ENCODE measurements at places on chromosomes 3 and 15.

GRCh38 chr3:45224824-45225464, 1.1 kb downstream of the TMEM158 start:
- no peak for DNase-seq

GRCh38 chr3:48013288-48013980, 2.8 kb downstream of the MAP4 start:
- no peak for DNase-seq

- peak; percentile 45 for DNase-seq
These were observed 31.8 kb upstream of the MYZAP start for GRCh38 chr15:57559875-57560274.

GRCh38 chr15:79007066-79007465, 62.2 kb upstream of the CTSH start:
- no peak for DNase-seq

- no peak for DNase-seq
These were observed 8.3 kb downstream of the PSTPIP1 start for GRCh38 chr15:77002954-77003912.

DNA sequence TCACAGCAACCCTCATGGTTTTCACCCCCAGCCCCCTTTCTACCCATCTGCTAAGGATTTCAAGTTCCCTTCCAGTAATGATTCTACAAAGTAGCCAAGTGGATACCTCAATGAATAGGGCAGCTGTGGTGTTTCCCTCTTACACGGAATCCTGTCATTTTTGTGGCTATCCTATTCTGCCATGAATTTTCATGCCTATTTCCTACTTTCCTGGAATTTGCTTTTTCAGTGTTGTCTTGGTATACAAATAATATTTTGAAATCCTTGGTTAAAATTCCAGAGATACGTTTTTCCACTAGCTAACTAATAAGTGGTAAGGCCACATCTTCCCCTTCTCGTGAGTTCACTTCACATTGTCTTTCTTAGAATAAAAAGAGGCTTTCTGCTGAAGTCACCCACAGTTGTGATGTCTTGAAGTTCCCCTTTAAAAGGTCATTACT, 7.5 kb downstream of the ADPRH start:
- no peak for DNase-seq

DNA sequence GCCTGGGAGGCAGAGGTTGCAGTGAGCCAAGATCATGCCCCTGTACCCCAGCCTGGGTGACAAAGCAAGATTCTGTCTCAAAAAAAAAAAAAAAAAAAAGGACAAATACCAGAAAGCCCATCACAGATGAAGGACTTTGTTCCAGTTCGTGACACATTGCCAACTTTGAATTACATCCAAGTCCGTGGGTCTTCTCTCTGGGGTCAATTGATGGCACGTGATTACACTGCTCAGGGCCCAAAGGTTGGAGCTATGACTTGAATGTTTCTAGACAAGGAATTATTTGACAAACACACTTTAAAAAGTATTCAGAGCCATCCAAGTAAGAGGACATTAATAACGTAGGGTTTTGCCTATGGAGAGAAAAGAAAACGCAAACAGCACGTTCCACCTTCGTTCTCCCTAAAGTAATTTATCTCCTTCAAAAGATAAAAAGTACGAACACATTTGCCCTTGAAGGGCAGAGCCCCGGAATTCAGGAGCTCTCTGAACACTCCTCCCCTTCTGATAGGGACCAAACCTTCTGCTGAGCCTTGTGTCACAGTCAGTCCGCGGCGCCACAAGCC, 31.3 kb upstream of the ST3GAL6 start:
- DNase-seq: no peak

DNA sequence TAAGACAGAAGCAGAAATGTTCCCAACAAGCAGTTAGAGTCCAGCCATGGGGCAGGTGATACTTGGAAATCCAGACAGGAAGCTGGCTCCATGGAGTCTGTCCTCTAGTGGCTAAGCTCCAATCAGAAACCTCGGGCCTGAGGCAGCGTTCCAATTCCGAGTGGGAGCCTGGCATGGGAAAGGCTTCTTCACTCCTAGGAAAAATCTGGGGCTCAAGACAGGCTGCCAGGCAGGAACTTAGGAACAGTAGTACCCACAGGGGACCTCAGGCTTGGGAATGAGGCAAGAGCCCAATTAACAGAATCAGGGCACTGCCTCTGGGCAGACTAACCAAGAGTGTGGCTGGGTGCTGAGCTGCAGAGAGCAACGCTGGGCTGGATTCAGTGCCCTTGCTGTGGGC, 6.2 kb upstream of the ATP13A4 start:
- no peak for DNase-seq

GRCh38 chr3:129052675-129053074, 7.9 kb upstream of the GP9 start:
- DNase-seq: no peak

DNA sequence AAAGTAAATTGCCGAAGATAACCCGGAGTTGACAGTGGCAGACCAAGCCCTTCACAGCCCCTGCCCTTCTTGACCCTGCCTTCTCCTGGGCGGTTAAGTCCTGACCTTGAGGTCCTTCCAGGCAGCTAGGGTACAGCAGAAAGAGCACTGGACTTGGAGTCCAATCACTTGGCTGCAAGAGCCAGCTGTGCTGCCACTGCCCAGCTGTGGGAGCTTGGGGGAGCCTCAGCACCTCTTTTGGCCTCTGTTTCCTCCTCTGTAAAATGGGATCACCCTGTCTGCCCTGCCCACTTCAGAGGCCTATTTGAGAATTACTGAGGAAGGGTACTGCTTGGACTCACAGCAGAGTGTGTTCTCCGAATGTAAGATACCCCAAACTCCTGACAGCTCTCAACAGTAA, 66.2 kb upstream of the SMAD6 start:
- no peak for DNase-seq

DNA sequence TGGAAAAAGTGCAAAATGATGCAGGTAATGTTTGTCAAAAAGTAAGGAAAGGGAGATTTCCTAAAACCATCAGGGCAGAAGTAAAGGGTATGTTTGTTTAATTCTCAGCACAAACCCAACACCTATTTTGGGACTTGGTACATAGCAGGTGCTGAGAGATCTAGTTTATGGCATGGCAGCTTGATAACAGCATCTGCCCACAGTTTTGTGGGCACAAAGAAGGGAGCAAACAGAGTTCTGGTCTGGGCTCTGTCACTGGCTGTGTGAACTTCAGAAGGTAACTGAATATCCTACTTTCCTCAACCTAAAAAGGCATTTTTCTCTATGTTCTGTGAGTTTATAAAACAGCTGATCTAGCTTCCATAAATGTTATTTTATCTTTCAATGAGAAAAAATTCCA, 141.6 kb downstream of the PLCH1 start:
- no peak for DNase-seq

Measured in activated naive CD8-positive, alpha-beta T cell treated with anti-CD3 and anti-CD28 coated beads, Interleukin-2, amount 50 U/mL, for 16 hours (primary cell).